Panc1 (cell line): ENCODE measurements at places on chromosomes 12 and 14. TPM values are rescaled to one million over a fixed set of nuclear protein-coding genes. Genes with fewer than 3 reads are reported as not detected.

YAF2 gene
- 27.6 TPM for total RNA-seq

MYG1 gene
- total RNA-seq, result 77.4 TPM

- H3K4me3 ChIP-seq, result no peak overlapping the region
- H3K36me3 ChIP-seq, result no peaks in the 10 kb centered on the region
- no peak overlapping the region for H3K27ac ChIP-seq
- DNase-seq, result no peak
Observed at GRCh38 chr14:85444635-85445034, 85.3 kb upstream of the FLRT2 start.

GRCh38 chr14:81298911-81299310 is 78.2 kb upstream of the GTF2A1 start:
- H3K36me3 ChIP-seq, result no peaks in the 10 kb centered on the region

- H3K4me3 ChIP-seq, result no peak overlapping the region
- H3K36me3 ChIP-seq, result no peaks in the 10 kb centered on the region
- no peak for DNase-seq
- no peak overlapping the region for H3K27ac ChIP-seq
Observed at GRCh38 chr12:109635717-109636116, 62.1 kb downstream of the MVK start.

DNA sequence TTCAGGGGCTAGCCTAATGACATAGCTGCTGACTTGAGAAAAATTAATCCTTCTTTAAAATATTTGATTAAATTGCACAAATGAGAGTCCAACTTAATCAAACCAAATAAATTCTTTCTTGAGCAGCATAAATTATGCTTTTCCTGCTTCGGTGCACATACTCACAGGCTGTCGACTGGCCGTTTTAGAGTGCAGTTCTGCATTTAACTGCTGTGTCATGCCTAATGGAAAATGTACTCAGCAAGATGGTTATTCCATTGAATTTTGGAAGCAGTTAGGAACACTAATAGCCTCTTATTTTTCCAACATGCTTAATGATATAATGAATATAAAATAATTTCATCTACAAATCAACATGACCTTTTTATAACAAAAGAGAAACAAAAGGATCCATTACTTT is 266.1 kb upstream of the LRIG3 start:
- no peaks in the 10 kb centered on the region for H3K4me1 ChIP-seq
- no peaks in the 10 kb centered on the region for H3K36me3 ChIP-seq
- no peak overlapping the region for H3K4me3 ChIP-seq
- H3K27ac ChIP-seq, result no peak overlapping the region
- DNase-seq, result no peak
